ENCODE measurements at places on chromosomes 2 and 18.

DNA sequence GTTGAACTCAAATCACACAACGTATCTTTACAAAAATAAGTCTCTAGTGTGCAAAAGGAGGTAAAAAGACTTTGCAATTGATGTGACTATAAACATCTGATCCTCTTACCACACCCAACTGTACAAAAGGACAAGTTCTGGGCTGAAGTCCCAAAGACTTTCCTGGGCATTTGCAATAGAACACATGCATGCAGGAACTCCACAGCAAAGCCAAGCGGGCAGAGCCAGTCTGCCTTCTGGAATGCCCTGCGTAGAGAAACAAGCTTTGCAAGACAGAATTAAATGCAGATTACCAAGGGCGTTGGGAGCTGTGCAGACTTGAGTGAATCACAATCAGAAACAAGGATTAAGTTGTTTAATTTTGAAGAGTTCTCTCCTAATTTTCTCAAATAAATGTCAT is 208.4 kb upstream of the ZNF521 start:
- H3K4me3 ChIP-seq = no peak overlapping the region
- no peaks in the 10 kb centered on the region for H3K27me3 ChIP-seq
- DNase-seq = no peak
- H3K4me1 ChIP-seq = no peaks in the 10 kb centered on the region
- no peak overlapping the region for H3K27ac ChIP-seq
- no peaks in the 10 kb centered on the region for H3K36me3 ChIP-seq

DNA sequence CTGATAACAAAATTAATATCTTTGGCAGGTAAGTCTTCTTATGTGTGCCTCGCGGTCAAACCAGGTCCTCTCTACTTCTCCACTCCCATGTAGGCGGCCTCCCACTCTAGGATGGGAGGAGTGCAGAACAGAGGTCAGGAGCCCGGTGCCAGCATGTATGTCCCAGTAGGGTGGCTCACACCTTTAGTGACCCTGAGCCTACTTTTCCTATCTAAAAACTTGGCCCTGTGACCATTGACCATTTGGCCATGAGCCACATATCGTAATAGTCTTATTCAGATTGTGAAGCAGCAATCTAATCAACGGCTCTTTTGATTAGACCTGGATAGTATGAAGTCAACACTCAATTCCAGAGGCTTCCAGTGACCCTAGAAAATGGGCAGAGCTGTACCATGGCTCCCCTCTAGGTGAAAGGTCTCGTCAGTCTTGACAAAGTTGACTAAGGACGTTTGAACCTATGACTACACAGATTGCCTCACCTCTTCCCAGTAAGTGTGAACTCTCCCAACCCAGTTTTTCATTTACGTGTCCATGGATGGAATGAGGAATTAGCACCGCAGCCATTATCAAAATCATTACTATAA is 17.1 kb upstream of the FABP1 start:
- DNase-seq = no peak
- no peaks in the 10 kb centered on the region for H3K36me3 ChIP-seq
- no peaks in the 10 kb centered on the region for H3K27me3 ChIP-seq
- no peak overlapping the region for H3K4me3 ChIP-seq

GRCh38 chr2:158194229-158194628 is 92.6 kb downstream of the UPP2 start:
- no peak overlapping the region for H3K27ac ChIP-seq
- H3K36me3 ChIP-seq = no peaks in the 10 kb centered on the region
- no peak for DNase-seq
- H3K4me1 ChIP-seq = peaks cover 15% of the 10 kb centered on the region
- H3K4me3 ChIP-seq = no peak overlapping the region

- H3K27ac ChIP-seq = no peak overlapping the region
- no peaks in the 10 kb centered on the region for H3K36me3 ChIP-seq
- no peak overlapping the region for H3K4me3 ChIP-seq
- no peaks in the 10 kb centered on the region for H3K27me3 ChIP-seq
- H3K4me1 ChIP-seq = peaks cover 7% of the 10 kb centered on the region
- no peak for DNase-seq
These were observed 71.4 kb downstream of the PLCL1 start for GRCh38 chr2:197875763-197876162.

DNA sequence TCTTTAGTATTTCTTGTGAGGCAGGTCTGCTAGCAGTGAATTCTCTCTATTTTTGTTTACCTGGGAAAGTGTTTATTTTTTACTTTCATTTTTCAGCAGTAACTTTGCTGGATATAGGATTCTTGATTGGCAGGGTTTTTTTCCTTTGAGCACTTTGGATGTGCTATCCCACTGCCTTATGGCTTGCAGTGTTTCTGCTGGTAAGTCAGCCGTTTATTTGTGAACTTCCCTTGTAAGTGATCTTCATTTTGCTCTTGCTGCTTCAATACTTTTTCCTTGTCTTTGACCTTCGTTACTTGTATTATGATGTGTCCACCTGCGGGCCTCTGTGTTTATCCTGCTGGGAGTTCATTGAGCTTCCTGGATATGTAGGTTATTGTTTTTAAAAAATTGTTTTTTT is 54.7 kb downstream of the SLC66A2 start:
- no peak for DNase-seq
- no peak overlapping the region for H3K27ac ChIP-seq
- no peaks in the 10 kb centered on the region for H3K36me3 ChIP-seq
- no peak overlapping the region for H3K4me3 ChIP-seq
- no peaks in the 10 kb centered on the region for H3K4me1 ChIP-seq

- H3K27me3 ChIP-seq = no peaks in the 10 kb centered on the region
- no peak for DNase-seq
- H3K27ac ChIP-seq = no peak overlapping the region
- H3K4me1 ChIP-seq = no peaks in the 10 kb centered on the region
- no peak overlapping the region for H3K4me3 ChIP-seq
- H3K36me3 ChIP-seq = no peaks in the 10 kb centered on the region
These were observed 430.9 kb downstream of the PID1 start for GRCh38 chr2:228840113-228840742.

- no peak for DNase-seq
- no peak overlapping the region for H3K4me3 ChIP-seq
- H3K4me1 ChIP-seq = no peaks in the 10 kb centered on the region
- H3K27ac ChIP-seq = no peak overlapping the region
- no peaks in the 10 kb centered on the region for H3K36me3 ChIP-seq
These were observed 328.9 kb downstream of the TDRD15 start for GRCh38 chr2:21452678-21453077.

DNA sequence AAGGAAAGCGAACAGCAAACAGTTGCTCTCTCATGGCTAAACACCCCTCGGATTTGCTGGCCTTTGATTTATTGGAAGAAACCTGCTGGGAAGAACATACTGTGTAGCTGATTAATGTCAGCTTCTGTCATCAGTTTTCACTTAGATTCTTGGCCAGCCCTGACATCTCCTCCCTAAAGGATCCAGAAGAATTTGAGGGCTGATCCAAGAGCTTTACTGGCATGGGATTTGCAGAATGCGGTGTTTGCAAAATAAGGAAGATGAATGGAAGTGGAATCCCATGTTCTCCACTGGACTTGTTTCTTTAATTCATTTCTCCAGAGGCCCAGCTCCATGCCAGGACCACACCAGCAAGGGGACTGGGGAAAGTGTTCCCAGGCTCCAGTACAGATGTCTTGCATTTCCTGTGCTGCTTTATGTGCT is 80.5 kb downstream of the RDH14 start:
- no peak overlapping the region for H3K4me3 ChIP-seq
- H3K27me3 ChIP-seq = no peaks in the 10 kb centered on the region
- no peaks in the 10 kb centered on the region for H3K4me1 ChIP-seq

GRCh38 chr2:18531194-18531593 is 29.3 kb downstream of the RDH14 start:
- no peak overlapping the region for H3K4me3 ChIP-seq
- H3K27ac ChIP-seq = no peak overlapping the region
- DNase-seq = no peak
- no peaks in the 10 kb centered on the region for H3K27me3 ChIP-seq
- no peaks in the 10 kb centered on the region for H3K36me3 ChIP-seq

DNA sequence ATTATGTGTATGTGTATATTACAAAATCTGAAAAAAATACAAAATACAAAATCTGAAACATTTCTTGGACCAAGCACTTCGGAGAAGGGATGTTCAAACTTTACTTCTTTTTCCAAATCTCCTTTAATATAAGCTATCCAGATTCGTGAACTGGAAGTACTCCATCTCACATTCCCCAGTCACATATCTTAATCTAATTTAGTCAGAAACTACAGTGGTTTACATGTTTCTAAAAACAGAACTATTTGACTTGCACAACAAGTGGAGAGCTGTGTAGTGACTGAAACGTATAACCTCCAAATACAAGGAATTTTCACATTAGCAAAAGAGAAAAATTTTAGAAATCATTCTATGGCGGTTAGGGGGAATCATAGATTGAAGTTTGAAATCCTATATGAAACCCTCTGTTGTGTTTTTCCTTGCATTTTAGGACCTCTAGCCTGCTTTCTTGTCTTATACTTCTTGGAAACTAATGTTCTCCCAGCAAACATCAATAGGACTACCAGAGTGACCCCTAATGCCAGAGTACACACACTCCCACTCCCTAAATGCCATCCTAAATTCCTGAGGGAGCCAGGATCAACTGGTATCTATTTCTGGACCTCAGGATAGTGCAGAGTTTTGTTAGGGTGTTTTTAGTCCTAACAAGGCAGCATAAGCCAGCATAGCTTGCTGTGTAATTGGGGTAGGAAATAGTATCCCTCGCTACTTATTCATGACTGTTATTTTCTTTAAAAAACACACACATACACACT is 30.2 kb upstream of the ROCK1 start:
- no peak overlapping the region for H3K4me3 ChIP-seq
- DNase-seq = no peak
- H3K27ac ChIP-seq = no peak overlapping the region
- no peaks in the 10 kb centered on the region for H3K36me3 ChIP-seq

DNA sequence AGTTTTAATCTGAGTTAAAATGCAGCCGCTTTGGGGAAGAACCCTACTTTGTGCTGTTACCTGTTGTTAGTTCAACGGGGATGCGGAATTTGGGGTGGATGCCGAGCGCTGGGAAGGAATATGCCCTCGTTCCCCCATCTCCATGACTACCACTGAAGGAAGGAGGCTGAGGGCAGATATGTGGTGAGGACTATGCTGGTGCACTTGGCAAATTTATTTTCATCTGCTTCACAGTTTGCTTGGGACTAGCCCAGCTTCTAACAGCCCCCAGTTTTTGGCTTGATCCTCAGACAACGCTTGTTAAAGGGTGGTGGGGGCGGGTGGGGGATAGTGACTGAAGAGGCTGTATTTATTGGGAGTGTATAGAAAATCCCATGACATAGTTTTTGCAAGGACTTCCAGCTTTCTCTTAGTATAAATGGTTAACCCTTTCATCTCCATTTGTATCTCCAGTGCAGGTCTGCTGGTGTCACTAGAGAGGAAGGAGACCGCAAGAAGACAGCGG is 100.8 kb downstream of the COLEC12 start:
- no peaks in the 10 kb centered on the region for H3K36me3 ChIP-seq
- no peaks in the 10 kb centered on the region for H3K27me3 ChIP-seq
- H3K27ac ChIP-seq = no peak overlapping the region
- DNase-seq = no peak

DNA sequence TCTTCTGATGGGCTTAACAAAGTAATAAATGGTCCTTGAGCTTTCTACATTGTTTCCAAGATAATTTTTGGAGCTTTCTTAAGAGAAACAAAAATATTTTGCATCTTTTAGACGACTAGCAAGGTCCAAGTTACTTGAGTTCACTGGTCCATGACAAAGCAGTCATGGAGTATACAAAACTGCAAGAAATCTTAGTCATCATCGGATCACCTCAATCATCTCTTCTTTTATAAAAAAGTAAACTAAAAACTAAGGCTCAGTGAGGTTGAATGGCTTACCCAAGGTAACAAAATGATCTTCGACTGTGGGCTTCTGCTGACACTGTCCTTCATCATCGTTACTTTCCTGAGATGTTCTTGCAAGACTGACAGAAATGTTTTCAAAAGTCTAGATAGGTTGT is 11.9 kb downstream of the FIGN start:
- no peak overlapping the region for H3K27ac ChIP-seq
- no peaks in the 10 kb centered on the region for H3K36me3 ChIP-seq
- DNase-seq = no peak
- H3K27me3 ChIP-seq = no peaks in the 10 kb centered on the region
- no peak overlapping the region for H3K4me3 ChIP-seq

- H3K27me3 ChIP-seq = no peaks in the 10 kb centered on the region
- H3K4me3 ChIP-seq = no peak overlapping the region
- no peak for DNase-seq
- H3K36me3 ChIP-seq = no peaks in the 10 kb centered on the region
- no peaks in the 10 kb centered on the region for H3K4me1 ChIP-seq
- H3K27ac ChIP-seq = no peak overlapping the region
These were observed 289.6 kb downstream of the CYP26B1 start for GRCh38 chr2:71858071-71858470.

DNA sequence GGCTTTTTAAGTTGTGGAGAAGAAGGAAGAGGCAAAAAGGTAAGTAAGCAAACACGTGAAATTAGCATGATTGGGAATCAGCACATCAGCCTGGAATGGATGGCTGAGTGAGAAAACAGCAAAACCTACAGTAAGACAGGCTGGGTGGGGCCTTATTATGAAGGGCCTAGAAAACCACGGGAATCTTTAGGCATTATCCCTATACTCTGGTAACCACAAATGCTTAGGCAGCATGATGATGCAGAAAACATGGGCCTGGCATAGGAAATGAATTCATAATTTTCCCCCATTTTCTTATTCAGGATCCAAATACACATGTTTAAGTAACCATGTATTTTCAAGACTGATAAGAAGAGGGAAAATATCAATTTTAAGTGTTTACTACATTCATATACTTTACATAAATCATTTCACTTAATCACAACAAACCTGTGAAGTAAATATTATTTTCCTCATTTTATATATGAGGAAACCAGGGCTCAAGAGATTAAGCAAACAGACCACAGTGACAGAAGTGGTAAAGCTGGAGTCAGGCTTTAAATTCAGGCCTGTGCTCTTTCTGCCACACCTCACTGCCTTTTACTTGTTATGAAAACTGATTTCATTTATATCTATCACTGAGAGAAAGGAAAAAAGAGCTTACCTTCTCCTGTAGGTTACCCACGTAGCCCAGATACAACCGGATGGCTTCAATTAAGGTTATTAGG is 4.0 kb downstream of the TMEM17 start:
- DNase-seq = no peak
- peaks cover 2% of the 10 kb centered on the region for H3K4me1 ChIP-seq
- no peak overlapping the region for H3K4me3 ChIP-seq
- H3K36me3 ChIP-seq = no peaks in the 10 kb centered on the region
- no peaks in the 10 kb centered on the region for H3K27me3 ChIP-seq
- no peak overlapping the region for H3K27ac ChIP-seq

- no peak overlapping the region for H3K4me3 ChIP-seq
- no peak for DNase-seq
- H3K27me3 ChIP-seq = no peaks in the 10 kb centered on the region
- H3K4me1 ChIP-seq = no peaks in the 10 kb centered on the region
- H3K27ac ChIP-seq = no peak overlapping the region
These were observed 85.7 kb downstream of the INHBB start for GRCh38 chr2:120431386-120432292.

- no peak overlapping the region for H3K4me3 ChIP-seq
- no peaks in the 10 kb centered on the region for H3K4me1 ChIP-seq
- DNase-seq = no peak
- H3K27ac ChIP-seq = no peak overlapping the region
- H3K36me3 ChIP-seq = no peaks in the 10 kb centered on the region
These were observed 157.1 kb downstream of the ACTR3 start for GRCh38 chr2:114046866-114047435.

GRCh38 chr2:101149241-101150192 is 1.7 kb downstream of the TBC1D8 start:
- H3K27me3 ChIP-seq = no peaks in the 10 kb centered on the region
- no peak for DNase-seq
- peaks cover 9% of the 10 kb centered on the region for H3K4me1 ChIP-seq
- peak overlapping the region; percentile 62 for H3K27ac ChIP-seq

- no peak for DNase-seq
- no peaks in the 10 kb centered on the region for H3K27me3 ChIP-seq
- no peak overlapping the region for H3K4me3 ChIP-seq
- no peak overlapping the region for H3K27ac ChIP-seq
- no peaks in the 10 kb centered on the region for H3K36me3 ChIP-seq
These were observed 130.1 kb downstream of the SLC8A1 start for GRCh38 chr2:40321822-40322221.
